ENCODE measurements at places on chromosomes 6 and 20.

GRCh38 chr20:60687213-60687612 is 564.8 kb upstream of the CDH4 start:
- DNase-seq, result no peak

DNA sequence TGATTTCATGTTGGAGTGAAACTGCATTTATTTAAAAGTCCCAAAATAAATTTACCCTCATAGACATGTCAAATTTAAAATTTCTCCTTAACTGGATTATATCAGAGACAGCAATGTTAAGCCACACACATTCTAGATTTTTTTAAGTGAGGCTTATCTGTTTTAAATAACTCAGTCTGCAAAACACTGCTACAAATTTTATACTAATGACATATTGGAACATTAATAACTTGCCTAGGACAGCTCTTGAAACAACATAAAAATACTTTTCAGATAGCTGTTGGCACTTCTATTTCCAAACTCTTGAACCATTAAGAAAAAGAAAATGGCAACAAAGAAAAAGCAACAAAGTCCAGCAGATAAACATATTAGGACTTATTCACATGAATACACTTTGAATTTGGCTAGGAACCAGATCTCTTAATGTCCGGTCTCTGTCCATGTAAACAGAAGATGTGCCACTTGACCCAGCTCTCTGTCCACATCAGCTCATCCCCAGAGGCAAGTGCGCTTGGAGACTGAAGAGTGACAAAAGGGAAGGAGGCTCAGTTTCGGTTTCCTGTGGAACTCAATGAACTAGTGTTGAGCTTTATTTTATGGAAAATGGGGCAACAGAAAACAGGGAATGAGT is 219.3 kb upstream of the THBS2 start:
- no peak for DNase-seq

GRCh38 chr20:8301655-8302054 is 169.6 kb downstream of the PLCB1 start:
- no peak for DNase-seq

DNA sequence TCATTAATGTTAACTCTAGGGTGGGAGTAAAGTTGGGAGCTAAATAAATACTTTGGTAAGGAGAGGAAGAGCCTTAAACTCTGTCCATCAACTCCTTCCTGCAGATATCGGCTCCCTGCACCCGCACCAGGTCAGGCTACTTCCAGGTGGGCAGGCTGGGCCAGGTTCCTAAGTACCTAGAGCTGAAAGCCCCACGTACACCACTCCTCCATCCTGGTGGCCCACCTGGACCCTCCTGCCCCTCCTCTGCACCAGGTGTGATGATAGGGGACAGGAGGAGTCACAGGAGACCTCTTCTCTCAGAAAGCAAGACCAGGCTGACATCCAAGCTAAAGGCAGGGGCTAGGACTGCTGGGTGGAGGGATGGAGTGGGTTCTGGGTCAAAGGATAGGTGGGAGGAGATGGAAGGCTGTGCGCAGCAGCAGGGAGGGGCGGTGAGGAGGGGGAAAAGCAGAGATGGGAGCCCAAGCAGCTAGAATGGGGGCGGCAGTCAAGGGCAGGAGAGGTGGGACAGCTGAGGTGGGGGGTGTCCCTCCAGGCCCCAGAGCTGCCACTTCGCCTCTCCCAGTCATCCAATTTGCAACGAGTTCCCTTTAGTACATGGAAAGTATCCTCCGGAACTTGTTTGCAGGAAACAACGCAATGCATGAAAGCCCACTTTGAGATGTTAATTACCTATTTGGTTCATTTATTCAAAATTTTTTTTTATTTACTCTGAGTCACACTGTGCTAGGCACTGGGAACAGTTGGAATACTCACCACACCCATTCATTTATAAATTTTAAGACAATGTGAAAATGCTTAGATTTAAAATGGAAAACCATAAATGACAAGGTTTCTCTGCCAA is 15.2 kb upstream of the TOX2 start:
- DNase-seq, result no peak

- no peak for DNase-seq
These were observed 32.1 kb downstream of the BEND3 start for GRCh38 chr6:107083047-107083768.

- DNase-seq, result no peak
These were observed 253.0 kb downstream of the QKI start for GRCh38 chr6:163667372-163668060.

DNA sequence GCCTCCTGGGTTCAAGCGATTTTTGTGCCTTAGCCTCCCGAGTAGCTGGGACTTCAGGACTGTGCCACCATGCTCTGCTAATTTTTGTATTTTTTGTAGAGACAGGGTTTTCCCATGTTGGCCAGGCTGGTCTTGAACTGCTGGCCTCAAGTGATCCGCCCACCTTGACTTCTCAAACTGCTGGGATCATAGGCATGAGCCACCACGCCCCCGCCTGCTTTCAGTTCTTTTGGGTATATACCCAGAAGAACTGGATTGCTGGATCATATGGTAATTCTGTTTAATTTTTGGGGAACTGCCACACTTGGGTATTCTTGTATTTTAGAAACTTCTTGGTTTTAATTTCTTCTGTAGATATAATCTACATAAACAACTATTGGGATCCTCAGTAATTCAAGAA is 17.0 kb downstream of the CDS2 start:
- no peak for DNase-seq

GRCh38 chr6:14294270-14294951 is 176.8 kb downstream of the CD83 start:
- no peak for DNase-seq
